ENCODE measurements at places on chromosomes 4 and X.

- DNase-seq: no peak
Observed at GRCh38 chr4:135949931-135950330, 1582.4 kb downstream of the PCDH18 start.

- no peak for DNase-seq
Observed at GRCh38 chrX:69097451-69098236, 67.6 kb downstream of the PJA1 start.

DNA sequence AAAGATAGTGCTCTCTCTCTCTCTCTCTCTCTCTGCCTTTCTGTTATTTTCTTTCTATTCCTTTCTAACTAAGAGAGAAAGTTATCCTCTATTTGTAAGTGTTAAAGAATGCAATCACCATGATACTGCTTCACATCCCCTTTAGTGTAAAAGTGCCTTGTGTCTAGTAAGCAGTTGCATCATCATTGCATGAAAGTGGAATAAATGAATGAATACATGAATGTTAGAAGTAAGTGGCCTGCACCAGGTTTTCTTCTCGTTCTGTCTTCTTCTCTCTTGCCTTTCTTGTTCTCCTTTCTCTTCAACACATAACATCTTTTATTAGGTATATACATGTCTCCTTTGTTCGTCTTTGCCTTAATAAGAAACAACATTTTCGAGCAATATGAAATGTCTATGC is 35.2 kb downstream of the TRIM2 start:
- DNase-seq: no peak

- DNase-seq: no peak
Observed at GRCh38 chr4:87375719-87376291, 15.2 kb downstream of the HSD17B11 start.

DNA sequence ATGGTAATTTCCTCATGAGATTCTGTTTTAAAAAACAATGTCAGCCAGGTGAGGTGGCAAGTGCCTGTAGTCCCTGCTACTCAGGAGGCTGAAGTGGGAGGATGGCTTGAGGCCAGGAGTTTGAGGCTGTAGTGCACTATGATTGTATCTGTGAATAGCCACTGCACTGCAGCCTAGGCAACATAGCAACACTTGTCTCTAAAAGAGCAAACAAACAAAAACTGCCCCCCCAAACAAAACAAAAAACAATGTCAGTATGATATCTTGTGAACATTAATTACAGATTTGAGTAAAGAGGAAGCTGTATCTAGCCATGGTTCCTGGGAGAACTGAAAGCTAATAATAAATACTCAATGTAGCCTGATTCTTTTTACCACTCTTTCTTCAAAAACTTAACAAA is 6.8 kb upstream of the MSL3 start:
- DNase-seq: no peak

- DNase-seq: no peak
Observed at GRCh38 chr4:186400676-186401075, 134.7 kb downstream of the F11 start.

- DNase-seq: no peak
Observed at GRCh38 chrX:97215186-97215585, 331.5 kb downstream of the RPA4 start.

DNA sequence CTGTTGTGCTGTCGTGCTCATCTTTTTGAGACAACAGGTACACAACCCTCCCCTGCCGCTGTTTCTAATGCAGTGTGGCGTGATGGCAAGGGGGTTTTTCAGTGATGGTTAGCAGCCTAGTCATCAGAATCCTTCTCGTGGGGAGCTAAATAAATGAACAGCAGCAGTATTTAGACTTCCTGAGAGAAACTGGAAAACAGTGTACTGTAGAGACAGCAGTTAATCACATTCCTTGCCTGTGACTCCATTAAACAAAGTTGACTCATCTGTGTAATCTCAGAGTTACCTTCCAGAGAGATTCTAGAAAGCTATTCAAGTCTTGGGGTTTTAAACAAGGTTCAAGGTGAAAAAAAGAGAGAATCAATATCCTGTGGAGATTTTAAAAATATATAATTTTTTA is 1753.2 kb upstream of the PCDH7 start:
- DNase-seq: no peak

DNA sequence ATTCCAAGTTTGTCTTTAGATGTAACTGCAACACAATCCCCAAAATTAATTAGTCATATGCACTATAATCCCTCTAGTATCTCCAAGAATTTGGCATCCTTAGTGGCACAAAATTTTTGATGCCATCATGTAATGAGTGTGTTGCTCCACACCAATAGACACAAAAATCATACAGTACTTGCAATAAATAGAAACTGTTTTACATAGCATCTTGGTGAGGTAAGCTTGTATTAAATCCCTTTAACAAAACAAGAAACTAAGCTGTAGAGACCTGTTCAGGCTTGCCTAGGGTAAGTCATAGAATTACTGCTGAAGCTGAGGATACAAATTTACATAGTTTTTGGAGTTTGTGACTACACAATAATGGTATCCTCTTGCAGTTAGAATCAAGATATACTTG is 64.5 kb upstream of the PRSS12 start:
- DNase-seq: no peak

DNA sequence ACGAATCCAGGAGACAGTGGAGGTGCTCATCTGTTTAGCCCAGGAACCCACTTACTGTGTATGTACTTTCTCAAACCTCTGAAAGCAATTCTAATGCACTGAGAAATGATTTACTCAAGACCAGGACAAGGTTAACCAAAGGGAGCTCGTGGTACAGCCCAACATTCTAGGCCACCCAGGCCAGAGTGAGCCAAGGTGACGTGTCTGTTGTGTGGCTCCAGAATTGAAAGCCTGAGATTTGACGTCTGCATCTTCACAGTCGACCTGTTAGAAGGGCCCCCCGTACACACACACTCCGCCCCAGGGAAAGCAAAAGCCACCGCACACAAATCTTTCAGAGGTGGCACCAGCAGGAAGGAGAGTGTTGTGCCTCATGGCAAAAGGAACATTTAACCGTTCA is 2.3 kb downstream of the MAP3K15 start:
- DNase-seq: no peak

DNA sequence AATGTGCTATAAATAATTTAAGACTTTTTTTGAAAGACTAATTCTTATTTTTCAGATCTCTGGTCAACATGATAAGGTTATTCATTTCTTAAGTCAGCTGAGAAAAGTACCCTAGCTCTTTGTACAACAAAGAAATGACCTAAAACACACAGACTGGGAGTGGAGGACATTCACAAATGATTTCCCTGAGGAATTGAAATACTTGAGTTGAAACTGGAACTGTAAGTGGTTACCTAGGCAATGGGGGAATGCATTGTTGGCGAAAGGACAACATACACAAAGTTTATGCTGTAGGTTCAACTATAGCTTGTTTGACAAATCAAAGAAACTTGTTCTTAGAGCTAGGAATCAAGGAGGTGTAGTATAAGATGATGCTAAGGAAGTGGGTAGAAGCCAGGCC is 915.5 kb downstream of the FAT4 start:
- no peak for DNase-seq

DNA sequence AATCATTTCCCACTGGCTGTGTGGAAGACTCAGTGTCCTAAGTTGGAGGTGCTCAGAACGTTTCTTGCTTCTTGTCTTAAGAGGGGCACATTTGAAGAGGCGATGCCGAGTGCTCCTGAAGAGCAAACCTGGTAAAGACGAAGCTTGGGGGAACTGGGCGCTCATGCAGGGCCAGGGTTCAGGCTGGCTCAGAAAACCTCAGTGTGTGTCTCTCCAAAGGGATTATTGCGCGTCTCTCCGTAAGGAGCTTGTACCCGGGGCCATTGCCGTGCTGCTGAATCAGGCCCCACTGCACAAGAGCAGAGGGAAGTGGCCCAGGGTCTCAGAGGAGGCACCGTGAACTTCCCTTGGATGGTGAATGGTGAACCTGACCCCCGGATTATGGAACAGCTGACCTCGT is 44.4 kb downstream of the PSAPL1 start:
- DNase-seq: no peak

DNA sequence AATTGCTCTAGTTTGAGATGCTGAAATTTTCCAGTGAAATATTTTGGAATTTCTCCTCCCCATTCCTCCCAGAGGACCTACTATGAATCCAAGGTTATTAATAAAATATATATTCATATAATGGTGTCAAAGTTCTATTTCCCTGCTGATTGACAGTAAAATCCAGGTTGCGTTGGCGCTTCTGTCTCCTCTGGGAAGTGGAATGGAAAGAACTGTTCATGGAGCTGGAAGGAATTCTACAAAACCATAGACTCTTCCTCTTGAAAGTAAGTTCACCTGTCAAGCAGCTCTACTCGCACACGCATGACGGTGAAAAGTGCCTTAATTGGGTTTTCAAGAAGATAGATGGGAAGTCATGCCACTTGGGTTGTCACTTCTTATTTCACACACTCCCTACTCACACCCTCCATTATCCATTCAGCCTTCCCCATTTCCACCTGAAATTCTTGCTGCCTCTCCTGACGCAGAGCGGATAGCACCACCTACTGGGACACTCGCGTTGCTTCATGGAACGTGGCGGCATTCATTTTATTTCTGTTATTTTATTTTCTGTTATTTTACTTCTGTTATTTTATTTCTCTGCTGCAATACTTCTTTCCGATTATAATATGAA is 351.6 kb downstream of the NLGN4X start:
- no peak for DNase-seq

DNA sequence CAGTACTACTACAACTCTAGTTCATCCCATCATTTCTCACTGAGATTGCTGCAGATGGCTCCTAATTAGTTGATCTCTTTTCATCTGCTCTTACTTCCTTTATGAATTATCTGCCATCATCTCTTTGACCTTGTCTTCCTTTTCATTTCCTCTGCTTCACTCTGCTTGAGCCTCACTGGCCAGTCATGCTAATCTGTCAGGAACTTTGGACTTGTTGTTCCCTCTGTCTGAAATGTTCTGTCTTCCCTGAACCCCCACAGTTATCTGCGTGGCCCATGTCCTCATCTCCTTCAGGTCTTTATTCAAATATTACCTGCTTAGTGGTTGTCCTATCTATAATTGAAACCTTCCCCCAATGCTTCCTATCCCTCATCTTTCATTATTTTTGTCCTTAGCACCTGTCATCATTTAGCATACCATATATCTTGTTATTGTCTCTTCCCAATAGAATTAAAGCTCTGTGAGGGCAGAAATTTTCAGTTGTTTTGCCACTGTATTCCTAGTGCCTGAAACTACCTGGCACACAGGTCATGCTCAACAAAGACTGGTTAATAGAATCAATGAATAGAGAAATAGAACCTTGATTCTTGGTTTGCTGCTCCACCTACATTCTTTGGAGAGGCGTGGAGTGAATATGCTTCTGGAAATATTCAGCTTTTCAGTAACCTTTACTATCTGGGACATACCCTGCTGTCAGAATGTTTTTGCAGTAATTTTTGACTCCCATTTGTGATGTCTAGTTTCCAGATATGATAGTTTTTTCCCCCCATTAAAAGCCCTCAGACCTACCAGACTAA is 5.0 kb downstream of the SLC4A4 start:
- no peak for DNase-seq

GRCh38 chr4:1137850-1138249 is 24.5 kb upstream of the RNF212 start:
- DNase-seq: no peak

DNA sequence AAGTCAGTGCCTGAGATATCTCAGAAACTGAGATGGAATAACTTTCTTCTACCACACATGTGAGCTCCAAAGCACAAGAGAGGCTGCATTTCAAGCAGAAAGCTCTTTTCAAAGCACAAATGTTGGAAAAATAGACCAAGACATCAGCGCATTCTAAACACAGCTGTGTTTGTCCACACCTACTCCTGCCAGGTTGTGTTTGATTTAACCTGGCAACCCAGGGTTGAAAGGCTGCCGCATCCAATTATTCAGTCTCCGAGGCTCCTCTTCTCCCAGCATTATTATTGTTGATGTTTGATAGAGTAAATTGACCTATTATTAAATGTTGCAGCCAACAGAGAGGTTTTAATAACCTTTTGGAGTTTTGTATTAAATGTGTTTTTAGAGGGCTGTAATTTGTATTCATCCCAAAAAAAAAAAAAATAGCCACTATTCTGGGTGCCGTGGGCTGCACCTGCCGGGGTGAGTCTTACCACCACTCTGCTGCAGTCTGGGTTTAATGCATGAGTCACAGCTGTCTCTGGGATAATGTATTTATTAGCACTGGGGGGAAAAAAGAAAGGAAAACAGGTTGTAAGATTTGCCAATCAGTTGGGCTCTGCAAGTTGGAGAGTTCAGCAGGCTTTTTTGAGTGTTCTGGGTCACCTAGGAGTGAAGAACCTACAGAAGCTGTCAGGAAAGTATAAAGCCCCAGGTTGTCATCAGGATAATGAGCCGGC is 105.2 kb upstream of the NOCT start:
- DNase-seq: no peak

DNA sequence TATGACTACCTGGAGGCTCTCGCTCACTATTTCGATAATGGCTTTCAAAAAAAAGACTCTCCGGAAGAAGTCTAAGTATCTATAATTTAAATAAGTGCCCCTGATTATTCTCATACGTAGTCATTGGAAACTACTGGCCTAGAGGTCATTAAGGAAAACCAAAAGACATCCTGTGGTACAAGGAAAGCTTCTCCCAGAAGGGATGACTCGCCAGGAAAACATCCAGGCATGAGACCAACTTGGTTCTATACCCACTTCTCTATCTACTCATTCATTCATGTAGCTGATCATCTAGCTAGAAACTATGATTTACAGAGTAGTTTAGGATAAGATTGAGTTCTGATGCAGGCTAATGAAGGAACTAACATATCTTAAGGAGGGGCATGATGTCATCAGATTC is 37.7 kb downstream of the SOX3 start:
- no peak for DNase-seq

- no peak for DNase-seq
Observed at GRCh38 chrX:6134255-6134654, 94.4 kb downstream of the NLGN4X start.

GRCh38 chrX:42128020-42128419 is 204.7 kb upstream of the CASK start:
- DNase-seq: no peak

GRCh38 chrX:15366506-15367352 is 17.5 kb downstream of the VEGFD start:
- DNase-seq: no peak

GRCh38 chr4:3231471-3231870 is 17.5 kb upstream of the MSANTD1 start:
- no peak for DNase-seq

DNA sequence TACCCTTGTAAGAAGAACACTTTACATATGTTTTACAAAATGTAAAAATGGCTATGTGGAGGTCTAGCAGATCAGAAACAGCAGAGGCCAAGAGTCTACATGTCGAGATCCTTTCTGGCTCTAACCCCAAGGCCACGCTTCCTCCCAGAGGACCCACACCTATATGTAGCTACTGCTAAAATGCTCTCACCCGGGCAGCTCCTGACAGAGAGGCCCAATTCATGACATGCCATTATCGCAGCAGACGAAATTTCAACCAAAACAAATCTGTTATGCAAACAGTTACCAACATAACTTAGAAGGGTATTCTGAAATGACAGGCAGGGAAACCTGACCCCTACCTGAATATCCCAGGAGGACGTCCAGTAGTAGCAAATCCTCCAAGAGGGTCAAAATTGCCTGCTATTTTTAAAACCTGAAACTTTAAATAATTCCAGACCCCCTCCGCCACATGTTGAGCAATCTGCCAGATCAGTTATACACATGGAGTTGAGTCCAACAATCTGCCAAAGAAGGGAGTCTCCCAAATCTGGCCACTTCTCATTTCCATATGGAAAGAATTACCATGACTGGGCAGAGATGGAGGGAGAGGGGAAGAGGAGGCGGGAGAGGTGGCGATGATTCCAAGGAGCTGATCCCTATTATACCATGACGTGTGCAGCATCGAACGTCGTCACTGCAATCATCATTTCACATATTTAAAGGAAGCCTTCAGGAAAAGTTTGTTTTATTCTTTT is 192.9 kb upstream of the TBL1X start:
- no peak for DNase-seq

All from stimulated activated CD8-positive, alpha-beta memory T cell treated with anti-CD3 and anti-CD28 coated beads, Interleukin-4, amount 100 ng/mL, for 48 hours (primary cell).